ENCODE measurements at places on chromosomes 6 and 20.

DNA sequence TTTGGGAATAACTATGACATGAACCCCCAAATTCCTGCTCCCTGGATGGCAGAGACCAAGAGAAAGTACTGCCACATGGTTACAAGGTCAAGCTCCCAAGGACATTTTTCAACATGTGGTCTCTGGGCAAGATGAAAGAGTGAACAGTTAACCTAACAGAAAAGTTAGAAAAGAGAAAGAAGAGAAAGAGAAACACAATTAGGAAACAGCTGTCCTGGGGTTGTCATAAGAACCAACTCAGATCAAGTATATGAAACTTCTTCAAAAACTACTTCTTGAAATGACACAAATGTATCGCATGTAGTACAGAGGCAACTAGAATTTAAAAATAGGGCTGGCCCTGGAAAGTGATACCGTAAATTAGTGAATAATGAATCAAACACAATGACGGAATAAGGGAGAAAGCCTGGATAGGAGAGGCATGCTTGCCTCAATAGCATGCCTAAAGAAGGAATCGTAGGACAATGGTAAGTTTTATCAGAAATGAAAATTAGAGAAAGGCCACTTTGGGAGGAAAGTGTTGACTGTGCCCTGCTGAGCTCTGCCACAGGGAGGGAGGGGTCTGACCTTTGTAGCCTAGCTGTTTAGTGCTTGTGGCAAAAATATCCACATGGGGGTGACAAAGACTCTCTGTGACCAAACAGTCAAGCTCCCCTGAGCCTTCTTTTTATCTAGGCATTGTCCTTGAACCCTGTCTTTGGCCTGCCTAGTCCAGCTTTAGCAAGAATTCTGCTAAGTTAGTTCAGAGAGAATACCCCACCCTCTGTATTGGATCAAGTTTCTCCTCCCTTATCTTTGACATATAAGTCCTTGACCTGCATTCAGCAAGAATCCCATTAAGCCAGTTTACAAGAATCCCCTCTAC is 4.3 kb upstream of the DCBLD1 start:
- no peak for DNase-seq

GRCh38 chr6:110287462-110288341 is 70.4 kb downstream of the METTL24 start:
- no peak for DNase-seq

DNA sequence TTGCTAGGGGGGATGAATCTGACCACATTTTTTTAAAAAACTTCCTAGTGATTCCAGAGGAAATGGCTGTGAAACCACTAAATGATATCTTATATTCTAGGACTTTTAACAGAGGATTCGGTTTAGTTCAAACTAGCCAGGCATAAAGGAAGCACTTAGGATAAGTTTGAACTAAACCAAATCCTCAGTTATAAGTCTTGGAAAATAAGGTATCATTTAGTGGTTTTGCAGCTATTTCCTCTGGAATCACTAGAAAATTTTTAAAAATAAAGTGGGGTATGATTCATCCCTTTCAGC is 327.9 kb upstream of the QKI start:
- no peak for DNase-seq

DNA sequence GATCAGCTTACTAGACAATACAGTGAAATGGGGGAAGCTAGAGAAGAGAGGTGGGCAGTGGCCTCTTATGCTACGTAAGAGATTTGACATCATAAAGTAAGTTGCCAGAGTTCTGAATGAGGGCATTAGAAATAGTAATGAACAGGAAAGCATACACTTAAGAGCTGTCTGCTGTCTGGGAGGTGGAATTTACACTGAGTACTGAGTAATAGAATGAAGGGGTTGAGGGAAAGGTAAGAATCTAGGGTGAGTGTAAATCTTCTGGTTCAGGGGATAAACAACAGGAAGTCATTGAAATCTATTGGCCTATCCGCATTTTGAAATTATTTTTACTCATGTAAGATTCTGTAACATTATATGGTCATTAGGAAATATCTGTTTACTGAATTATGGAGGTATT is 35.8 kb downstream of the HLA-DMB start:
- no peak for DNase-seq

- DNase-seq: no peak
Measured at GRCh38 chr6:139016337-139017213, 12.0 kb upstream of the ABRACL start.

- no peak for DNase-seq
Measured at GRCh38 chr6:38172739-38173410, 353.3 kb downstream of the ZFAND3 start.

- no peak for DNase-seq
Measured at GRCh38 chr20:59772373-59772705, 161.1 kb downstream of the SYCP2 start.

GRCh38 chr20:61516346-61517208 is 264.5 kb downstream of the CDH4 start:
- no peak for DNase-seq

- no peak for DNase-seq
Measured at GRCh38 chr6:57109880-57110279, 19.9 kb downstream of the ZNF451 start.

GRCh38 chr6:149935668-149936067 is 6.1 kb upstream of the ULBP2 start:
- no peak for DNase-seq

DNA sequence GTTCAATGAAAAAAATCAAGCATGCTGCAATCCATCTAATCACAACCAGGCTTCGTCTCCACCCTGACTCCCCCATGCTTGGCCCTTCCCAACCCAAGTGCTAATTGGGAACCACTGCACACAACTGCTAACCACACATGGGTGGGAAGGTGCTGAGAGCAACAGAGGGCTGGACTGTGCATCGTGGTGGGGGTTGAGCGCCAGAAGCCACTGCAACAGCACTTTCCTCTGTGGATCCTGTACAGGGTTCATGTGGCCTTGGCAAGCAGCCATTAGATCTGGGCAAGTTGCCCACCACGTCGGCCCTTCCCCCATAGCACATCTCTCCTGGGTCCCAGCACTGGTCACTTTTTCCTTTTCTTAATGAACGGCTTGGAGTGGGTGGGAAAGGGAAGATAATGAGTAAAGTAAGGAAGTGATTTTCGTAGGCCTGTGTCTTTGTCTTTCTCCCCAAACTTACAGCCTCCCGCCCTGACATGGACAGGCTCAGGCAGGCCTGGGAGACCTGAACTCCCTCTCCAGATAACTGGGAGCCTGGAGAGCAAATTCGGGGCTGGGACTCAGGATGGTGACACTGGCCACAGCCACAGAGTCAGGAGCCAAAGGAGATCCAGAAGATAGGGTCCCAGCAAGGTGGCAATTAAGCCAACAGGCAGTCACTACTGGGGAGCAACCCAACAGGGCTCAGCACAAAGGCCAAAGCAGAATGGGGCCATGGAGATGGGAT is 34.4 kb upstream of the MRPS10 start:
- DNase-seq: no peak

- DNase-seq: no peak
Measured at GRCh38 chr6:134634466-134634865, 315.4 kb downstream of the ALDH8A1 start.

GRCh38 chr20:40359131-40359912 is 329.7 kb downstream of the MAFB start:
- DNase-seq: no peak

- DNase-seq: no peak
Measured at GRCh38 chr20:46545077-46545826, 5.2 kb downstream of the OCSTAMP start.

DNA sequence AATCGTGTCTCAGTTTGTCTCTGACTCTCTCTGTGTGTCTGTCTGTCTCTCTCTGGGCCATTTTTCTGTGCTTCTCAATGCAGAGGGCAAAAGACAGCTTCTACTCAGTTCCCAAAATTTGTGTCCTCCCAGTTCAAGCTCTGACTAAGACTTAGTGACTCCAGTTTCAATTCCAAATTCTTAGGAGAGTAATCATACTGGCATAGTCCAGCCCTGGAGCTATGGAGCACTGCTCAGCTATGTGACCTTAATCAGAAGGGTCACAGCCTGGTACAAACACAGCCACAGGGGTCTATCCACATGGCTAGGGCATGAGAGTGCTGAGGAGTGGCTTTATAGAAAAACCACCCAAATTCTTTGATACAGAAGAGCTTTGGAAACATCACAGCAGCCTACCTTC is 91.9 kb downstream of the FOXF2 start:
- DNase-seq: no peak

- no peak for DNase-seq
Measured at GRCh38 chr6:142746524-142746923, 198.5 kb downstream of the HIVEP2 start.

GRCh38 chr20:5973971-5974370 is 23.5 kb downstream of the MCM8 start:
- DNase-seq: no peak

GRCh38 chr6:32883789-32884188 is 29.8 kb downstream of the PSMB9 start:
- no peak for DNase-seq

GRCh38 chr6:7887278-7887991 is 23.2 kb downstream of the TXNDC5 start:
- no peak for DNase-seq

GRCh38 chr6:30162265-30163089 is 869 bp upstream of the TRIM15 start:
- DNase-seq: no peak

- no peak for DNase-seq
Measured at GRCh38 chr20:14199111-14199510, 138.3 kb downstream of the FLRT3 start.

DNA sequence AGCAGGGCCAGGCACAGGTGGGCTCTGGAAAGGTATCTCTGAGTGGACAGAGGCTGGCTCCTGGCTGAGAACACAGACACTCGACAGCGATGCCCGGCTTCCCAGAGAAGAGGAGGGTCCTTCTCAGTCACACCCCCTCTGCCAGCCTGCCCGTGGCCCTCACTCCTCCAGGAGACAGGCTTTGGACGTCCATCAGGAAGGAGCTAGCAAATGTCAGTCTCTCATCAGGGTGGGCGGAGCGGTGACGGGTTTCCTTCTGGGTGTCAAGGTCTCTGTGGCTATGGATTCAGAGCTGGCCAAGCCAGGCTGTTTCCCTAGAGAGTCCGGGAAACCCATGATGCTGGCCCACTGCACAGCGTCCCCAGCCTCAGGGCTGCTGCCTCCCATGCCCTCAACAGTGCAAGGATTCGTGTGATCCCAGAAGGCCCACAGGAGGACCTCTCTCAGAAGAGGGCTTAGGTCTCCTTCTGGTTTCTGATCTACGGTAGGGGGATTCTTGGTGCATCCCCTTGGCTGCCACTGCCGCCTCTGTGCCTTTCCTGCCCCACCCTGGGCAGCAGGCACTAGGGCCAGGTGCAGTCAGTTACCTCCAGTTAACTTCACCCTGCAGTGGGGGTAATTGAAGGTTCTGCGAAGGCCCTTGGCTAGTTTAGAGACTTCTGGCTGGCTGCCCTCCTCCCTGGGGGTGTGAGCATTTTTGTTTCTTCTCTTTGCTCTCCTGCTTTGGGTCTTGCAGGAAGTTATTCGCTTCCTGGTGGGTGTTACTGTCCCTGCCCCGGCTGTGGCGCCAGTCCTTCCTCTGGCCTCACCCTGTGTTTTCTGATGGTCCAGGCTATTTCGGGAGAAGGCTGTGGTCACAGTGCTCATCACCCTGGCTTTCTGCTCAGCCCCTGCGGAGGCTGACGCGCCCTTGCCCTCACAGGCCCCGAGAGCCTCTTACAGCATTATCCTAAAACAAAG is 80.2 kb downstream of the CDH4 start:
- no peak for DNase-seq

DNA sequence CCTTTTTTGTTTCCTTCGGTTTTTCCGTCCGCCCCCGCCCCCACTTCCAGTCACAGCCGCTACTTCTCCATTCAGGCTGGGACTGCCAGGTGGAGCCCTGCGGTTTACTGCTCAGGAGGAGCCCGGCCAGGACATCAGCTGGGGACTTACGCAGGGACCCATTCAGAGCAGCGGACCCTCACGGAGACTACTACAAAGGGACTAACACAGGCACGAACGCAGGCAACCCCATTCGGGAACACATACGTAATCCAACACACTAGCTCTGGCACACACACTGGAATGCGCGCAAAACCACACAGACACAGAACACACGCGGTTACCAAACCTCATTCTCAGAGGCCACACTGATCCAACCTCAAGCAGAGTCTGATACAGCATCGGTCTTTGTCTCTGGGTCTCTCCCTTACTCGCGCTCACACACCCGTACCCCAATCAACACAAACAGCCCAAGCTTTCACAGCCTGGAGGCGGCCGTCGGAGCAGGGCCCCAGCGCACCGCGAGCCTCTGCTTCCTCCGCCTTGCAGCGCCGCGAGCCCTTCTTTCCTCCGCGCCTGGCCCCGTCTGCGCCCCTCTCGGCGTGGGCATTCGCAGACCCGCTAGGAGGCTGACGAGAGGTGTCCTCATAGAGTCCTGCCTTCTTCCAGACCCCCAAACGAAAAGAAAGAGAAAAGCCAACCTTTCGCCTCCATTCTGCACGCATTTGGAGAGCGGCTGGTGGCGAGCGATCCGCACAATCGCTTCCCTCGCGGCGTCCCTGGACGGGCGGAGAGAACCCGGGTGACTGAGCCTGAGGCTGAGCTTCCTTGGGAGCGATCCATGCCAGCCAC is 1.1 kb upstream of the SLC32A1 start:
- peak; percentile 10 for DNase-seq

- DNase-seq: no peak
Measured at GRCh38 chr20:18909254-18909653, 95.7 kb downstream of the SCP2D1 start.

- DNase-seq: no peak
Measured at GRCh38 chr6:111555036-111555435, 50.6 kb downstream of the TRAF3IP2 start.

DNA sequence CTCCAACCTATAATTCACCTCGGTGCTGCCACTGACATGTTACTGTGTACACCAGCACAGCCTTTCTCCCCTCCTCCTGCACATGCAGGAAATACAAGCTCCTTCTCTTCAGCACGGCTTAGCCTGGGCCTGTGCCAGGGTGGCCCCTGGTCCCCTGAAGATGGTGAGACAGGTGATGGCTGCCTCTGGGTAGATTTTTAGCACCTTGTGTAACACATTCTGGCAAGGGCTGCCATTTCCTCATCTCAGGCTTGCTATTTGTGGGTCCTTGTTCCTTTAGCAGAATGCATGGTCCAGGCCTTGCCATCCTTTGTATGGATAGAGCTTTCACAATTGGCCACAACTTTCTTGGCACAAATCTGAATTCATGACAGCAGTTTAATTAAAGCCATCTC is 151.3 kb downstream of the CDC5L start:
- DNase-seq: no peak

- no peak for DNase-seq
Measured at GRCh38 chr20:34131491-34131890, 19.4 kb upstream of the EIF2S2 start.

GRCh38 chr6:100427452-100427851 is 37.3 kb downstream of the SIM1 start:
- no peak for DNase-seq

DNA sequence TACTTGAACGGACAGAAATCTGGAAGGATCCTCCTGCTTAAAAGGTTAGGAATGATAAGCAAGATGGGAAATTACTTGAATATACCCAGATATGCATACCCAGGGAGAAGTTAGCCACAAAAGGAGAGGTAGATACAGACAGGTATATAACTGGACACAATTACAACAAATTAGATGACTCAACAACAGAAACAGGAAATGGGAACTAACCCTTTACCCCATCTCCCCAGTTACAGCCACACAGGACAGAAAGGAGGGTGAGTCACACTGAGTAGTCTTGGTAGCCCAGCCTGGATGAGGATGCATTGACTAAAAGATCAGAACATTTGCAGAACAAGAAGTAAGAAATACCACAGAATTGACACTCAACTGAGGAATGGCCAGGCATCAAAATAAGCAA is 61.2 kb downstream of the C6orf52 start:
- DNase-seq: no peak

Data from stimulated activated CD4-positive, alpha-beta T cell treated with anti-CD3 and anti-CD28 coated beads, Interleukin-4, amount 100 ng/mL, for 1 hour (primary cell).